ENCODE measurements at places on chromosomes 12 and 14.

- DNase-seq = no peak
Measured at GRCh38 chr14:60686865-60687264, 37.3 kb downstream of the SIX4 start.

DNA sequence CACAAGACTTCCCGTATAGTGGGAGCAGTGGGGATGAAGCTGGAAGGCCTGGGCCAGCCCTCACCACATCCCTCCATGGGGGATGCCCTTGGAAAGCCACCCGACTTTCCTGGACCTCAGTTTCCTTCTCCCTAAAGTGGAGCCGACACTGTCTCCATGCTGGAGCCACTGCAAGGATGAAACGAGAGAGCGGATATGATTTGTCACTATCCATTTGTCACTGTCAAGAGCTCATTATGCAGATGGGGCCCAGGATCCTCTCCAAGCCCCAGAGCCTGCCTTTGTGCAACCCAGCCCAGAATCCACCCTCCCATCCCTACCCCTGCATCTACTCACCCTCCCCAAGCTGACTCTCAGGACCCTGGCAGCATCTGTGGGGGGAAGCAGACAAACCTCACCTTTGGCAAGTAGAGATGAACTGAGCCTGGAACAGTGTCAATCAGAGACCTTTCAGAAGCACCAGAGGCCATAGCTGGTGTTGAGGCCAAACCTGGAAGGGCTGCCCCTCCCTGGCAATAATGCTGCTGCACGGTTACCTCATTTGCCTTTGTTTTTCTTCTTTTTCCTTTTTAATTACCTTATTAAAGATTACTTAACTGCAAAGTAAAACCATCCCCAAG is 287.7 kb upstream of the RTL1 start:
- no peak for DNase-seq

DNA sequence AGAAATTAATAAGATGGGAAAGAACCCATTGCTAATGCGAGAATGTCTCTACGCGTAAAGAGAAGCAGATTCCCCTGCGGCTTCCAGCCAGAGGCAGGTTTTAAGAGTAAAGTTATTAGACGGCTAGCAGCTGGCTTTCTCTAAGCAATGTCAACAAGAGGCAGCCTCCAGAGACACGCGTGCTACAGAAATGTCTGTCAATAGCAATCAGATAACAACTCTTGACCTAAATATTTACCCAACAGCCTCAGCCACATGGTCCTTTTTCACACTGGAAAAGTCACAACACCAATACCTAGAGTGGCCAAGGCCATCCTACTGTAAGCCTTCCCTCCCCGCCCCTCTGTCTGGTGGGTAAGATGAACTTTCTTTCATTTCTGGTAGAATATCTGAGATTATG is 146.0 kb upstream of the SFSWAP start:
- no peak for DNase-seq

- DNase-seq = no peak
Measured at GRCh38 chr14:58724206-58724605, 86.4 kb downstream of the DACT1 start.

DNA sequence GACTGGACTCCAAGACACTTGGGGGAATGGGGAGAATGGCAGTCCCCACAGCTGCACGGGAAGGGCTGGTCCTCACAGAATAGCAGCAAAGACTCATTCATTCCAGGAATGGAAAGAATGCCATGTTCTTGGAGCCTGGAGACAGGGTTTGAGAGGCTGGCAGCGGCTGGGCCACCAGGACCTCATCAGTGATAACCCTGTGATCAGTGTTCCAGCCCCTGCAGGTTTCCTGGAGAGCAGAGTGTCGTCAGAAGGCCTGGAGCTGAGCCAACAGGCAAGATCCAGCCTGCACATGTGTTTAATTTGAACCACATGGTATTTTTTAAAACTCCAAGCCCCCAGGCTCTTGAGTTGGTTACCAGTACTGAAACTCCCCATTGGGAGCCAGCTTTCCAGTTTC is 11.3 kb downstream of the BDKRB1 start:
- DNase-seq = peak; percentile 44

GRCh38 chr14:99063620-99064225 is 208.3 kb downstream of the BCL11B start:
- DNase-seq = no peak

GRCh38 chr12:13536219-13536910 is 339.8 kb downstream of the EMP1 start:
- DNase-seq = no peak

- no peak for DNase-seq
Measured at GRCh38 chr12:7859552-7859951, 13.2 kb downstream of the SLC2A14 start.

GRCh38 chr14:82641050-82641540 is 1107.4 kb upstream of the SEL1L start:
- DNase-seq = no peak

- DNase-seq = no peak
Measured at GRCh38 chr14:94157197-94157596, 16.9 kb upstream of the PPP4R4 start.
